ENCODE measurements at places on chromosomes 3 and 15.

DNA sequence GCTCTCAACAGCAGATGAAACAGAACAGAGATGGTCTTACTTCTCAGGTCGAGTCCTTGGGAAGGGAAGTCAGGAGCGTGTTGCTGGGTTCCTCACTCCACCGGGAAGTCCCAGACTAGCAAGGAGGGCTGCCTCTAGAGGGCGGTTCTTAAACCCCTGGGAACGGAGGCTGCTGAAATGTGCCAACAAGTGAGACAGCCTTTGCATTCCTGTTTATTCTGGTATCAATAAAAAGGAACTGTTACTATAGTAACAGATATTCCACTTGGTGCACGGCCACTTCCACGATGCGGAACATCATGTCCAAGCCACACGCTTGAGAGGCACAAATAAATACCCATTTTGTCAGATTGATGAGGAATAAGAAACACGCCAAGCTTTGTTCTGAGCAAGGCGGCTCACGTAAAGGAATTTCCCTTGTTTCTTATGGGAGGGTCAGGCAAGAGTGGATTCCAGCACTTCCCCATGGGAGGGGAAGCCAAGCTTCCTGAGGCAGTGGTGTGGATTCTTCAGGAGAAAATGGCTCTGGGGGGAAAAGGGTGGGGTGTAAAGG, at the start of gene FAM107A:
FAM107A (minus strand) TSS at position 123 of the 553 bp plus-strand sequence. CDS start 7,531 bp downstream, outside the sequence.
- no peak for DNase-seq

DNA sequence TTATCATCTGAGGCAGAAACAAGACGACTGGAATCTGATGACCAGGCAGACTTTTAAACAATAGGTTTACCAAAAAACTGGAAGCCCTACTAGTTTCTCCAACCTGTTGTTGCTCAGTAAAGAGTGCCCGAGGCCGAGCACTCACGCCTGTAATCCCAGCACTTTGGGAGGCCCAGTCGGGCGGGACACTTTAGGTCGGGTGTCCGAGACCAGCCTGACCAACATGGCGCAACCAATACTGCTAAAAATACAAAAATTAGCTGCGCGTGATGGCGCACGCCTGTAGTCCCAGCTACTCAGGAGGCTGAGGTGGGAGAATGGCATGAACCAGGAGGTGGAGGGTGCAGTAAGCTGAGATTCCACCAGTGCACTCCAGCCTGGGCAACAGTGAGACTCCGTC, 1.1 kb upstream of the WDR5B start:
- DNase-seq, result no peak

- no peak for DNase-seq
Observed at GRCh38 chr3:129162729-129163579, 2.1 kb upstream of the ISY1 start.

- DNase-seq, result no peak
Observed at GRCh38 chr3:148901987-148902791, 37.1 kb downstream of the CPA3 start.

DNA sequence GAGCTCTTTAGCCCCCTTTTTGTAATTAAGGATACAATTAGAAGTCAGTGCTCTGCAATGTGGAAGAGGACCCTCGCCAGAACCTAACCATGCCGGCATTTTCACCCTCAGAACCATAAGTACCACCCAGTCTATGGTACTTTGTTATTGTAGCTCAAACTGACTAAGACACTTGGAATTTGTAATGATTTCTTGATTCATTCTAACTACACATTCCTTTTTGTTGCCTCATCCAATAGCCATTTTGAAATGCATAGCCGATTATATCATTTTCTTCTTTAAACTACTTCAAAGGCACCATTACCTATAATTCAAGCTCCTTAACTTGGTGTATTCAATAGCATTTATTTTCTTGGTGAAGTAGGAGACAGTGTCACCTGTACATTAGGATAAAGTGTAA, 61.4 kb downstream of the GLB1 start:
- DNase-seq, result no peak

DNA sequence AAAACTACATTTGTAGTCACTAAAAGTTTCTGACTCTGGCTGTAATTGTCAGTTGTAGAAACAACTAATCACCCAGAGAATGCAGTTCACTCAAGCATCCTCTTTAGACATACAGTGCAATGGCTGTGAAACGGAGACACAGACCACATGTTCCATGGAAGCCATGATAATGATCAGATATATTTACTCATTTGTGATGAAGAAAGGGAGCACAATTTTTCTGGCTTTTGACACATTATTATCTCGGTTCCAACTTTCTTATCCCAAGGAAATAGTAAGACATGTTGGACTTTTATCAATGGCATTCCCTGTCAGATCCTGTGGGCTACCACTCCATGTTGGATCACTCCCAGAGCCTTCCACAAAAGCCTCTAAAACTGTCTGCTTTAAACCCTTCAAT, 215.0 kb upstream of the LRIG1 start:
- DNase-seq, result no peak

DNA sequence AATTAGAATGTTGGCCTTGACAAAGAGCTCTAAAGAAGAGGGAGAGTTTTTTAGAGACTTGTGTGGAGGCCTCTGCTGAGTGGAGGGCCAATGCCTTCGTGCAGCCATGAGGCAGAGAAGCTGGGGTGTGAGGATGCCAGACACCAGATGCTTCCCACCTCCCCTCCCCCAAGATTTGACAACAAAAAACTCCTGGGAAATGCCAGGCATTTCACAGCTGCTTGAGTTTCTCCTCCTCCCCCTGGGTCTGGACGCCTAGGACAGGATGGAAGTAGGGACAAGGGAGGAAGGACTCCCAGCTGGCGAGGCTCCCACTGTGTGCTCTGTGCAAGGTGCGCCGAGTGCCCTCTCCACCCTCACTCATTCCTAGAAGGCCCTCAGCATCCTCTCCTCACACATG, 20.1 kb downstream of the TGM4 start:
- no peak for DNase-seq

GRCh38 chr15:56425276-56425675, 39.7 kb downstream of the MNS1 start:
- no peak for DNase-seq

GRCh38 chr3:105348307-105348706, 18.4 kb upstream of the ALCAM start:
- DNase-seq, result no peak

DNA sequence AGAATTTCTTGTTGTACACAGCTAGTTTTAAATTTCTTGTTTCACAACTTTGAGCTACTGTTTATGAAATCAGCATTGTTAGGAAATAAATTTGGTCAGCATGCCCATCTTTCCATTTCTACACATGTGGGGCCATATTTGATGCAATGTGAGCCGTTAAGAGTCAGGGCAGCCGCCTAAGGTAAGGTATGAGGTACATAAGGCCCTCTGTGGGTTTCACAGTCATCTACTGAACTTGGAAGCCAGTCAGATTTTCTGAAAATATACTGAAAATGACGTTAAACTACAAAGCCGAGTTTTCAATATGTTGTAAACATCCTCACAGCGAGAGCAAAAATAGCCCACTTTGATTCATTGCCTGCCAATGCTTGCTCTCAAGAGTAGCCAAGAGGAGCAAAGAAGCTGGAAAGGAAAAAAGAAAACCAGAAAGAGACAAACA, 94.7 kb upstream of the PDZRN3 start:
- DNase-seq, result no peak

DNA sequence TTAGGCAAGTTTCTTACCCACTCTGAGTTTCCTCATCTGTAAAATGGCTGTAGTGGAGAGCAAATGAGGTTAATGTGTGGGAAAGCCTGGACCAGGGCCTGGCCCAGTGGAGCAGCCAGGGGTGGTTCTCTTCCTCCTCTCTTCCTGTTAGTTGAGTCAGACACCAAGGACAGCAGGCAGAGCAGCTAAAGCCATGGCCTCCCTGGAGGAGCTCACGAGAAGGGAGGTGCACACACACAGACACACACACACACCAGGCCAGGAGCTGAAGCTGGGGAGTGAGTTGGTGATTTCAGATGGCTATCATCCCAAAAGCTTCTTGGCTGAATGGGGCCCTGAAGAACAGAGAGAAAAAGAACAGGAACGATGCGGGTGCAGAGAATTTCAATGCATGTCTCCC, 33.2 kb upstream of the TSPAN3 start:
- DNase-seq, result no peak

Data from NCI-H1092 (cell line).